ENCODE measurements at places on chromosomes 16 and 17.

GRCh38 chr17:62653002-62653825 is 25.7 kb downstream of the MRC2 start:
- H3K4me3 ChIP-seq, result peak overlapping the region; percentile 72
- peaks cover 16% of the 10 kb centered on the region for H3K4me1 ChIP-seq
- no peak overlapping the region for H3K27ac ChIP-seq
- peak; percentile 34 for DNase-seq
- no peaks in the 10 kb centered on the region for H3K36me3 ChIP-seq

DNA sequence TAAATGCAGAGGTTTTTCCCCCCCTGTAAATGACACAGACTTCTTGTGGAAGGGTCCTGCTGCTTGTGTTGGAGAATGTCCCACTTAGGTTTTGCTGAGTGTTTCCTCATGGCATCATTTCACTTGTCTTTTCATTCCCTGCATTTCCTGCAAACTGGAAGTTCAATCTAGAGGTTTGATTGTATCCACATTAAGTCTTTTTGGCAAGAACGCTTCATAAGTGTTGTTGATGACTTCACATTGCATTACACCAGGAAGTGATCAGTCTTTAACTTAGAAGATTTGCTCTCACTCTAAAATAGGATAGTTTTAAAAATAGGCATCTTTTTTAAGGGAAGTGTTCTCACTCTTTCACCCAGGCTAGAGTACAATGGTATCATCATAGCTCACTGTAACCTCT is 67.2 kb downstream of the RPTOR start:
- peaks cover 5% of the 10 kb centered on the region for H3K4me1 ChIP-seq
- no peak overlapping the region for H3K4me3 ChIP-seq
- no peaks in the 10 kb centered on the region for H3K36me3 ChIP-seq
- no peak overlapping the region for H3K27ac ChIP-seq
- no peak for DNase-seq

DNA sequence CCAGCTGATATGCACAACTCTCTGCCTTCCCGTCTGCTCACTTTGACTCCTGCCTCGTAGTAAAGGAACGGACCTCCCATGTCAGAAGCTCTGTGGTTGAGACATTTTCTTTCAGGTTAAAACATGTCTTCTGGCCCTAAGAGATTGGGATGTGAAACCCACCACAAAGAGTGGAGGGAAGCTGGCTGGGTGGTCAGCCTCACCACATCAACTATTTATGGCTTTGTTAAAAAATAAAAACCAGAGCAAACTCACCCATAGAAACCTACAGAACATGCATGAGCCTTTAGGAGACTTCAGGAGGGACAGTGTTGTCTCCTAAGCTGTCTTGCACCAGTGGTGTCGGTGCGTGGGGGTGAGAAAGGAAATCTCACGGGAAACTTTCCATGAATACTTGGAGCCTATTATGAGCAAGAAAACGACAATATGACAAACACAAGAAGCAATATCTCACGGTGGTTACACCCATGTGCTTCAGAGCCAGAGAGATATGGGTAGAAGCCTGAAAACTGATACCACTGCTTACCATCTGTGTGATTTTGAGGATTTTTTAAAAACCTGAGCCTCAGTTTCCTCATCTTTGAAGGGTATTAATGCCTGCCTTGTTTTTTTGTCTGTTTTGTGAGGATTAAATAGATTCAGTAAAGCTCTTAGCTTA is 61.7 kb upstream of the XYLT1 start:
- H3K36me3 ChIP-seq, result no peaks in the 10 kb centered on the region
- H3K4me3 ChIP-seq, result no peak overlapping the region
- no peaks in the 10 kb centered on the region for H3K27me3 ChIP-seq
- H3K27ac ChIP-seq, result no peak overlapping the region
- no peak for DNase-seq
- H3K4me1 ChIP-seq, result no peaks in the 10 kb centered on the region

- H3K36me3 ChIP-seq, result no peaks in the 10 kb centered on the region
- H3K4me3 ChIP-seq, result no peak overlapping the region
- H3K4me1 ChIP-seq, result no peaks in the 10 kb centered on the region
- no peaks in the 10 kb centered on the region for H3K27me3 ChIP-seq
- no peak for DNase-seq
Measured at GRCh38 chr16:80318107-80318506, 222.7 kb upstream of the DYNLRB2 start.

DNA sequence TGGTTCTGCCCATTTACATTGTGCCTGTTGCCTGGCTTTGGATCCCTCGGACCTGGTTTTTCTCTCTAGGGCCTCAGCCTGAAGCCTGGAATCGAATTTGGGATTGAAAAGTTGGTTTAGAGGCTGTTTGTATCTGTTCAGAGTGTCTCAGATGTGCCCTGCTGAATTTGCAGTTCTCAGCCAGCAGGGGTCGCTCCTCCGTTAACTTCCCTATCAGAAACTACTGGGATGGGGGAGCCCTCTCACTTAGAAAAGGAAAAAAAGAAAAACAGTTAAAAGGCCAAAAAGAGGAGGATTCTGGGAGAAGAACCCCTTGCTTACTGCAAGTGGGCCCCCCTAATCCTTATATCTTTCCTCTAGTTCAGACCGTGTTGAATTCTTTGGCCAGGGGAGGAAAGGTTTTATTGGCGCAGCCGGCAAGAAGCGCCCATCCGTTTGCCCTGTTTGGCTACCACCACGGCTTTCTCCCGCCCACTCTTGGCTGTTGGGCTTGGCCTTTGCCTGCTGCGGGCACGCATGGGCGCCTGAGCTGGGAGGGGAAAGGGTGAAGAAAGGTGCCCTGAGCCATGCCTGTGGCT is 8.7 kb downstream of the FZD2 start:
- no peak overlapping the region for H3K27ac ChIP-seq
- DNase-seq, result no peak
- H3K36me3 ChIP-seq, result no peaks in the 10 kb centered on the region

DNA sequence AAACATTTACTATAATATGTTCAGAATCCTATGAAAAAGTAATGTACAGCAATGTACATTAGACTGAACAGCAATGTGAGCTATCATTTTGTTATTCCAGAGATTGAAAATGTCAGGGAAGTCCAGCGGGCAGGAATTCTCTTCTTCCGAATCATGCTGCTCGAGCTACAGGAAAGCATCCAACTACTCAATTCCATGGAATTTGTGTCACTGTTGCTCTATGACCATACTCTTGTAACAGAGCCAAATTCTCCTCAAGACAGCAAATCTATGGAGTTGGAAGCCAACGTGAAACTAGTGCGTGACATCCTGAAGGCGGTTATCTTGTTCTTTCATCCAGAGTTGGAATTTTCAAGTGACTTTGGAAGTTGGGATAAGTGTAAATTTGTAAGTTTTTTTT is 24.8 kb upstream of the NSRP1 start:
- DNase-seq, result no peak
- H3K27ac ChIP-seq, result no peak overlapping the region
- peaks cover 2% of the 10 kb centered on the region for H3K27me3 ChIP-seq
- H3K36me3 ChIP-seq, result no peaks in the 10 kb centered on the region

DNA sequence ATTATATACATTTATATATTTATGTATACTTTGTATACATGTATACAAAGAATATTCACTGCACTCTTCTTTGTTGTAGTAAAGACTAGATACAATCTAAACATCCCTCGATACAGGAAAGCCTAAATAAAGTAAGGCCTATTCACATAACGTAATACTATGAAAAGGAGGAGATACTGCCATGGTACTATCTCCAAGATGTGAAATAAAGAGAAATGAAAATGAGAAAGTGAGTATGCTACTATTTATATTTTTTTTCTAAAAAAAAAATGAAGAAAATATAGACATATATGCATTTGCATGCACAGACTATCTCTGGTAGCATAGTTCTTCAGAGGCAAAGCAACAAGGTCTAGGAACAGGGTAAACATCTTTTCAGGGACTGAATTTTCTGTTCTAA is 19.4 kb downstream of the CFDP1 start:
- no peaks in the 10 kb centered on the region for H3K4me1 ChIP-seq
- no peak for DNase-seq
- no peaks in the 10 kb centered on the region for H3K27me3 ChIP-seq
- H3K36me3 ChIP-seq, result peaks cover 21% of the 10 kb centered on the region
- H3K27ac ChIP-seq, result no peak overlapping the region

GRCh38 chr17:4721203-4722135 is 9.8 kb upstream of the MED11 start:
- no peak overlapping the region for H3K27ac ChIP-seq
- peak; percentile 34 for DNase-seq
- H3K36me3 ChIP-seq, result peaks cover 41% of the 10 kb centered on the region
- H3K27me3 ChIP-seq, result no peaks in the 10 kb centered on the region
- no peaks in the 10 kb centered on the region for H3K4me1 ChIP-seq

DNA sequence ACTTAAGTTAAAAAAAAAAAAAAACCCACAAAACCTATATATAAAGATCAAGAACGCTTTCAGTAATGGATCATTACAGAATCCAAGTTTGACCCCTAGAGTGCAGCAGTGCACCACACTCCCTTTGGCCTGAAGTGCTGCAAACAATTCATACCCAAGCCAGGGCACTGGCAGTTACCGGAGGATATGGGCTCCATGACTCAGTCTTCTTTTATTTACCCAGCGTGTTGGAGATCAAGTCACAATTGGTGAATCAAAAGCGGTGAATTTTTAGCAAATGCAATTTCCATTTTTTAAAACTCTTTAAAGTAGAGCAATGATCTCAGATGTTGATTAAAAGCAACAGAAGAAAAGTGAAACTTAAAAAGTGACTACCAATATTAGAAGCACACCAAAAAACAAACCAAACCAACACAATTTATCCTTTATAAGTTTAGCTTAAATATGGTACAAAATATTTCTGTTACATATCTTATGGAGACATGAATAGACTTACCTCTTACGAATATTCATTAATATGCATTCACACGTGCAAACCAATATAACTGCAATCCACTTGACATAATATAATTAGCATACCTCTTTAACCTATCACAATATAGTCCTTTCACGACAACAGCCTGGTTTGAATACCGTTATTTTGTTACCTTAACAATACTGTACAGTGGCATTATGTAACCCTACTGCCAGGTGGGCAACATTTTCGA is 46.3 kb downstream of the ZNF652 start:
- peaks cover 4% of the 10 kb centered on the region for H3K36me3 ChIP-seq
- H3K27ac ChIP-seq, result no peak overlapping the region
- no peak overlapping the region for H3K4me3 ChIP-seq
- H3K4me1 ChIP-seq, result peaks cover 3% of the 10 kb centered on the region

GRCh38 chr17:78842881-78843565 is 2.4 kb upstream of the USP36 start:
- no peaks in the 10 kb centered on the region for H3K36me3 ChIP-seq
- H3K27ac ChIP-seq, result no peak overlapping the region
- DNase-seq, result peak; percentile 24
- peaks cover 18% of the 10 kb centered on the region for H3K4me1 ChIP-seq

- no peak overlapping the region for H3K4me3 ChIP-seq
- H3K27ac ChIP-seq, result no peak overlapping the region
- no peaks in the 10 kb centered on the region for H3K27me3 ChIP-seq
- H3K4me1 ChIP-seq, result peaks cover 13% of the 10 kb centered on the region
- H3K36me3 ChIP-seq, result no peaks in the 10 kb centered on the region
Measured at GRCh38 chr16:67025210-67025550, 3.8 kb upstream of the CBFB start.

Data from effector memory CD4-positive, alpha-beta T cell (primary cell).